ENCODE measurements at places on chromosomes 11 and 22.

- no peak for DNase-seq
These were observed 649 bp downstream of the SELENOO start for GRCh38 chr22:50201191-50202129.

DNA sequence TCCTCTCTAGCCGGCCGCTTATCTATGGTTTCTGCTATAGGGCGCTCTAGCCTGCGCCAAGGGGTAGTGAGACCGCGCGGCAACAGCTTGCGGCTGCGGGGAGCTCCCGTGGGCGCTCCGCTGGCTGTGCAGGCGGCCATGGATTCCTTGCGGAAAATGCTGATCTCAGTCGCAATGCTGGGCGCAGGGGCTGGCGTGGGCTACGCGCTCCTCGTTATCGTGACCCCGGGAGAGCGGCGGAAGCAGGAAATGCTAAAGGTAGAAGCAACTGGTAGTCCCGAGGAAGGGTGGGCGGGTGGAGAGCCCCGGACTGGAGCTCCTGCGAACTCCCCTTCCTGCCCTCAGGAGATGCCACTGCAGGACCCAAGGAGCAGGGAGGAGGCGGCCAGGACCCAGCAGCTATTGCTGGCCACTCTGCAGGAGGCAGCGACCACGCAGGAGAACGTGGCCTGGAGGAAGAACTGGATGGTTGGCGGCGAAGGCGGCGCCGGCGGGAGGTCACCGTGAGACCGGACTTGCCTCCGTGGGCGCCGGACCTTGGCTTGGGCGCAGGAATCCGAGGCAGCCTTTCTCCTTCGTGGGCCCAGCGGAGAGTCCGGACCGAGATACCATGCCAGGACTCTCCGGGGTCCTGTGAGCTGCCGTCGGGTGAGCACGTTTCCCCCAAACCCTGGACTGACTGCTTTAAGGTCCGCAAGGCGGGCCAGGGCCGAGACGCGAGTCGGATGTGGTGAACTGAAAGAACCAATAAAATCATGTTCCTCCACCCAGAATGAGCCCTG is at the start of the genes LBHD1 and UQCC3:
Gene LBHD1 (minus strand): TSS at position 660 of the 782 bp plus-strand sequence. CDS start 2,236 bp downstream, outside the sequence.
Gene UQCC3 (plus strand): TSS at position 66 of the 782 bp plus-strand sequence. CDS start 73 bp downstream, at position 139.
- DNase-seq = peak; percentile 88

- DNase-seq = no peak
These were observed 39.6 kb downstream of the TSPAN18 start for GRCh38 chr11:44766112-44766971.

DNA sequence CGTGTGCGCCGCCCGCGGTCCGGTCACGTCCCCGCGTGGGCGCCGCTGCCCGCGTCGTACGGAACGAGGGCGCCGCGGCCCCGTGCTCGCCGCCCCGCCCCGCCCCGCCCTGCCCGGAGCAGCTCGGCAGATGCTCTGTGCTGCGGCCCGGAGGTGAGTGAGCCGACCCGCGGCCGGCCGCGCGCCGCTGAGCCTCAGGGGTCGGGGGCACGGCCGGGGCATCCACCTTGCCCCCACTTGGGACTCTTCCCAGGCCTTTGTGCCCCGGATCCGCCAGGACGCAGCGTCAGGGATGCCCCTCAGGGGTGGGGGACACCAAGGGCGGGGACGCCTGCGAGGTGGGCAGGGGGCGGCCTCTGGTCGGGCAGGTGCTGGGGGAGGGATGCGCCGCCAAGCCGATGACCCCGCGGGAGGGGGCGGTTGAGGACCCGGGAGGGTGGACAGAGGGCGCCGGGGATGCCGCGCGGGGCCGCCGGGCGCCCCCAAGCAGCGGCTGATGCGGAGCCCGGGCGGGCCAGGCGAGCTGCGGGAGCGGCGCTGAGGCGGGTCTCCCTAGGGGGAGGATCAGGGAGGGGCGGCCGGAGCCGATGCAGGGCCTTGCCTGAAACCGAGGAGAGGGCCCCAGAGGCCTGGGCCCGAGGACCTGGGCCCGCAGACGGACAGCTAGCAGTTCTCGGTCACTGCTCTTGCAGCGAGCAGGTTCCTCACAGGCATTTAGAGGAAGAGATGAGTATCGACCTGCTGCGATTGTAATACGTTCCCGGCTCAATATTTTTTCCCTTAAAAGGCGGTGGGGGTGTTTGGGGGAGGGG is at the start of gene GNAZ:
Gene GNAZ (plus strand): TSS at position 102 of the 812 bp plus-strand sequence. CDS start 25,177 bp downstream, outside the sequence.
- no peak for DNase-seq

- DNase-seq = peak; percentile 48
These were observed 32.1 kb upstream of the SLC5A12 start for GRCh38 chr11:26753723-26754504.

GRCh38 chr22:49022816-49023160 is 804.9 kb downstream of the BRD1 start:
- no peak for DNase-seq

DNA sequence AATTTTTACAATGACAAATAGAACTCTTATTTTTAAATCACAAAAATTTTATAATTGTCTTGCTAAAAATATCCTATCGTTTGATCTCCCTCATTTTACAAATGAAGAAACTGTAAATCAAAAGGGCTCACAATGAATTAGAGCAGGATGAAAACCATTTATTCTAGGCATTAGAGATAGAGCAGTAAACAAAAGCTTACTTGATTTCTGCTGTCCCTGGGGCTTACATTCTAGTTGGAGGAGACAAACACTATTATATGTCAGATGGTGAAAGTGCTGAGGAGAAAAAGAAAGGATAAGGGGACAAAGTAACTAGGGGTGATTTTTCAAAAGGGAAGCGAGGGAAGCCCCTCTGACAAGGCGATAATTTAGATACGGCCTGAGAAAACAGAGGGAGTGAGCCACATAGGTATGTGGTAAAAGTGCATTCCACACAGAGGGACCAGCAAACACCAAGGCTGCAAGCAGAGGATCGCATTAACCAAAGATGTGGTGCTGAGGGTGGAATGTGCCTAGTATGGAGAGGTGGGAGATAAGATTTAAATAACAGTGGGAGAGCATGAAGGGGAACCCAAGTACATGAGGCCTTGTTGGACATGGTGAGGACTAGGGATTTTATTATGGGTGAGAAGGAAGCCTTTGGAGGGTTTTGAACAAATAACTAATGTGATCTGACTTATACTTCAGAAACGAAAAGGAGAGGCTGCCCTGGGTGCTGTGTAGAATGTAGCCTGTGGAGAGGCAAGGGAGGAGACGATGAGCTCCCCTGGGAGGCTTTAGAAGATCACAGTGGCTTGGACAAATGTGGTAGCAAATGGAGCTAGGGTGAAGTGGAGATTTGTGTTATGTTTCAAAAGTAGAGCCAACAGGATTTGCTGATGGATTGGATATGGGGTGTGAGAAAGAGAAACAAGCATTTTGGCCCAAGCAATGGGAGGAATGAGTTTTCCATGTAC is 62.1 kb downstream of the PDHX start:
- DNase-seq = no peak

- DNase-seq = no peak
These were observed 688.5 kb downstream of the TBC1D22A start for GRCh38 chr22:47450876-47451475.

- DNase-seq = no peak
These were observed 14.6 kb downstream of the SIAE start for GRCh38 chr11:124658986-124659385.

DNA sequence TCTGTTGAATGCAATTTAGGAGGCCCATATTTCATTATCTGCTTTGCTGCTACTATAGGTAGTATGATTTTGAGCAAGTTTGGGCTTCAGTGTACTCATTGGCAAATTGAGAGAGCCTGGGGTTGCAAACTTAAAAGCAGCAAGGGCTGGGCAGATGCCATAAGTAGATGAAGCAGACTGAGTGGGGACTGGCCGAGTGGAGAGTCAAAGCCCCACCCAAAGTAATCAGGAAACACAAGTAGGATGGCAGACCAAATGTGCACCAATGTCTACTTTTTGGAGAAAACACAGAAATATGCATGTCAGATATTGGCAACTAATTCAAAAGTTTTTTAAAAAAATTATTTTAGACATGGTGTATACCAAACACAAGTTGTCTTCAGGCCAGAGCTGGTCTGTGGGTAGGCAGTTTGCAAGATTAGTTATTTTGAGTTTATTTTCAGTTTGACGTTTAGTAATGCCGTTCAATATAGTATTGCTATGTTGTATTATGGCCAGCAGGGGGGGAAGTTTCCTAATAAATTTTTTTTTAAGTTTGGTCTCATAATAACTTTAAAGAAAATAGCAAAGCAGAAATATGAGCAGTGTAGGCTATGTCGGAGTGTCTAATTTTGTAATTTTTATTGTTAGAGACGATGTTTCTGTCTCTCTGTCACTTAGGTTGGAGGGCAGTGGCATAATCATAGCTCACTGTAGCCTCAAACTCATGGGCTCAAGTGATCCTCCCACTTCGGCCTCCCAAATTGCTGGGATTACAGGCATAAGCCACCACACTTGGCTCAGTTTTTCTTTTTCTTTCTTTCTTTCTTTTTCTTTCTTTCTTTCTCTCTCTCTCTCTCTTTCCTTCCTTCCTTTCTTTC is 105.1 kb downstream of the HIPK3 start:
- peak; percentile 68 for DNase-seq

DNA sequence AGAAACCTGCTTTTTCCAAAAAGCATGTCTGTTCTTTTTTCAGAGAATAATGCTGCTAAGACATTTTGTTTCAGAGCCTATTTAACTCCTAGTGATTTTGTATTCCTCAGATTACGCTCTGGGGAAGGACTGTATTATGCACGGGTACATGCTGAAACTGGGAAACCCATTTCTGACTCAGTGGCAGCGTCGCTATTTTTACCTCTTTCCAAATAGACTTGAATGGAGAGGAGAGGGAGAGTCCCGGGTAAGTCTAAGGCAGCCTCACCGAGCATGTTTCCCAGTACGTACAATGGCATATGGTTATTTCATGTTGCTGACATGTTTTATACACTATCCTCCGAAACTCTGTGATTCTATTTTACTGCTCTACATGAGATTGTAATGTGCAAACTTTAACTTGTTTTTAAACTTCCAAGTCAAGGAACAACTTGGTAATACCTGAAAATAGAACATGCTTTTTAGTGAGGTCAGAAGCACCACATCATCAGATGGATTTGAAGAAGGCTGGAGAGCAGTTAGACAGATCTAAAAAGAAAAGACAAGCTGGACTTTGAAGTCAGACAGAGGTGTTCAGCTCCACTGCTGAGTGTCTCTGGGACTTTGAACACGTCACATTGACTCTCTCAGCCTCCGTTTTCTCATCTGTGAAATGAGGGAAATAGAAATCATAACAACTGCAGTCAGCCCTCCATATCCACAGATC is 23.7 kb upstream of the MYO18B start:
- no peak for DNase-seq

GRCh38 chr11:35387111-35387982 is 32.0 kb downstream of the SLC1A2 start:
- peak; percentile 11 for DNase-seq

GRCh38 chr11:65435981-65436411 is 13.4 kb downstream of the NEAT1 start:
- no peak for DNase-seq

DNA sequence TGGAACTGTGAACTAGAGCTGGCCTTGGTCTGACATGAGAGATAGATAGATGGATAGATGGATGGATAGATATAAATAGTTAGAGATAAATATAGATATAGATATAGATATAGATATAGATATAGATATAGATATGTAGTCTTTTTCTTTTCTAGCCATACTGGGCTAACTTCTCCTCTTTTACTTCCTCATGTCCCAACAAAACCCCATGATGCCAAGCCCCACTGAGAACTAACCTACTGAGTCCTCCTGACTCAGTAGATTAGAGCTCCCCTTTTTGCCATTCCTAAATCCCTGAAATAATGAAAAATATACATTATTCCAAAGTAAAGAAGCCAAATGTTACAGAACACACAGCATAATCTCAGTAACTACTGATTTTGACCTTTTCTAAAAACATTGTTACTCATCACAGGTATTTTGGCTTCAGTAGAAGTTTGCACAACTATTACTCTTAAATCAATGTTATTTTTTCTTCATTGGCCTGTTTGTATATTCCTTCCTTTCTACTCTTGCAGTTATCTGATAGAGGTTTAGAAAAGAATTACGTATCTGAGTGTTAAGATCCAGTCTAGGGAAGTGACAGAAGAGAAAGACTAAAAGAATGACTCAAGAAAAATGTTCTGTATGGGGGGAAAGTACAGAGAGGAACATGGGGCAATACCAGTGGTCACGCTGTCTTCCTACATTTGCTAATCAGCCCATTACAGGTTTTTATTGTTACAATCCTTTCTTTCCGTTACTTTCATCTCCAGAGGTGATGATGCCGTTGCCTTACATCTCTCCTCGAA is 6.0 kb upstream of the OR10D3 start:
- no peak for DNase-seq

DNA sequence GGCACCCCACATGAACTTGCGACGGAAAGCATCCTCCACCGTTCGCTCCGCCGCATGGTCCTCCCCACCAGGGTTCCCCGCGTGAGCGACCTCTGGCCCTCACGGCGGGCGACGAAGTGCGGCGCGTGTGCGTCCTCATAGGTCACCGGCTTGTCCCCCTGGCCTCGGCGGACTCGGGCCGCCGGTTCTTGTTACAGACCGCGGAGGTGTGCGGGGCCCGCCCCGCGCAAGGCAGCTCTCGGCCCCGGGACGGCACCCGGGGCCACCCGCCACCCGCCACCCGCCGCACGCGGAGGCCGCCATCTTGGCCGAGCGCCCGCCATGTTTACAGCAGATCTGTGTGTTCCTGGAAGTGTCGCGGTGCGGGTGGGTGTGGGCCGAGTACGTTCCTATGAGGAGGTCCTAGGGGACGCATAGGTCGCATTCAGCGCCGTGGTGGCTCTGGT is 3.5 kb upstream of the IFITM2 start:
- no peak for DNase-seq

DNA sequence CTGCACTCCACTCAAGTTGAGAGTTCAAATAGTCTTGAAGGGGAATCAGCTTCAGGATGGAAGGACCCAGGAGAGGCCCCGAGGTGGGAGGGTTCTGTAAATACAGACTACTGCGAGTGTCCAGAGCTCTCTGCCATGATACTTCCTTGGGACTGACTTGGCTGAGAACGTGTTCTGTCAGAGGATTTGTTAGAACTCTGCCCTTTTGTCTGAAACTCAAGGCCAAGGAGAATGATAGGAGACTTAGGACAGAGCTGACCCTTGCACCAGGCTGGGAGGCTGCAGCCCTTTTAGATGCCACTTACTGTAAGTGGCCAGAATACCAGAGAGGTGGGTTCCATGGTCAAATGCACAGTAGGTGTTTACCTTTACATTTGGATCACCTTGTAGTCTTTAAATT is 2.9 kb upstream of the ATF4 start:
- no peak for DNase-seq

GRCh38 chr11:100923555-100923954 is 206.1 kb downstream of the PGR start:
- no peak for DNase-seq

DNA sequence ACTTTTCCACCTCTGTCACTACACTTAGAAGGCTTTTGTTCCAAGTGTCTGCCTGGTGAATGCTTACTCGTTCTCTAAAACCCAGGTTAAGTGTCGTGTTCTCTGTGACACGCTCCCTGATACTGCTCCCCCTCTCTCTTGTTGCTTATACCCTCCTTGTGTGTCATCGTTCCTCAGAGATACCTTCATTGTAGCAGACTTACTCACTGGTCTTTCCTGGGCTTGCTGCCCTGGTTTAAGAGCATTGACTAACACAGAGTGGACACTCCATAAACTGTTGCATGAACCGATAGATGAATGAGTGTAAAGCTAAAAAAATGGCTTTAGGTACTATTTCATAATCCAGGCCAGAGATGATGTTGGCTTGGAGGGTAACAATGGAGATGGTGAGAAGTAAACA is 171.3 kb downstream of the GRIK4 start:
- no peak for DNase-seq

GRCh38 chr11:45662096-45662664 is 3.2 kb downstream of the CHST1 start:
- no peak for DNase-seq

- no peak for DNase-seq
These were observed 11.1 kb downstream of the MS4A8 start for GRCh38 chr11:60710482-60710881.

GRCh38 chr11:68678031-68678441 is 6.3 kb upstream of the GAL start:
- DNase-seq = no peak
